ENCODE measurements at places on chromosomes 6 and 20.
A peak's percentile ranks its signal among the peaks of the same experiment; 100 is the strongest.

DNA sequence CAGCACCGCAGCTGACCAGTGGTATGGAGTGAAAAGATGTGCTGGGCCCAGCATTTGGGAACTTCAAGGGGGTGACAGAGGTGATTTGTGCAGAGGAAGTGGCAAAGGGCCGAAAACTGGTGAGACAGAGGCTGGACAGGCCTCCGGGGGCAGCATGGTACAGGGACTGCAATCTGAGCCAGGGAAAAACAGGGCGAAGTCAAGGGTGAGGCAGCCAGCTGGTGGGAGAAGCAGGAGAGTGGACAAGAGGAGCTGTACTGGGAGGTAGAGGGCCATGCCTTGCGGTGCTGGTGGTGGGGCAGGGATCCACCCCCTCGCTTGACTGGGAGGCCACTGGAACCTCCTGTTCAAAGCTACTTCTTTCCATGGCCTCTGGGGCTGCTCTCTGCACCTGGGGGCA, 7.3 kb upstream of the GFRA4 start:
- H3K36me3 ChIP-seq, result peaks cover 62% of the 10 kb centered on the region
- H3K4me3 ChIP-seq, result no peak overlapping the region
- no peak for DNase-seq
- H3K27me3 ChIP-seq, result no peaks in the 10 kb centered on the region

DNA sequence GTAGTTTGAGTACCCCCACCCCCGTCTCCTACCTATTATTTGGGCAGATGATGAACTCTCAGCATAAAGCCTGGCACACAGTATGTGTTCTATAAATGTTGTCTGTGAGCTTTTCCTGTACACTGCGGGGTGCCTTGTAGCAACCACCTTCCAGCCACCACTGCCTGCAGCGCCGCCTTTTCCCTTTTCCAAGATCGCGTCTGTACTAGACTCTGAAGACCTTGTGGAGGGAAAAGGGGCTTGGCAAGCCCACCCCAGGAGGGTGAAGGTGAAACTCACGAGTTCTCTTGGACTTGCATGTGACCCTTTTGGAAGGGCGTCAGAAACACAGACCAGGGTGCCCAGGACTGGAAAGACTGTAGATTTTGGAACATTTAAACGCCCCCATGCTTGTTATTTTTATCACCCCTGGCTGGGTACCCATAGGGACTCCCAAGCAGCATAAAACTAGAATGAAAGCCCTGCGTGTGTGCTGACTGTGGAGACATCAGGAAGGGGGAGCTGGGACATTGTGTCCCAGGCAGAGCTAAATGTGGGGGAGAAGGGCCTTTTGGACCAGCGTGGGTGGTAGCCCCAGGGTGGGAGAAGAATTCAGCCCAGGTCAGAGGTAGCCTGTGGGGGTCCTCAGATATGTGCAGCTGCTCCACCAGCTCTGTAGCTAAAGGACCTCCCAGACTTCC, 8.3 kb downstream of the BAK1 start:
- H3K4me3 ChIP-seq, result peak overlapping the region; percentile 90
- H3K4me1 ChIP-seq, result peaks cover 4% of the 10 kb centered on the region
- no peak for DNase-seq

DNA sequence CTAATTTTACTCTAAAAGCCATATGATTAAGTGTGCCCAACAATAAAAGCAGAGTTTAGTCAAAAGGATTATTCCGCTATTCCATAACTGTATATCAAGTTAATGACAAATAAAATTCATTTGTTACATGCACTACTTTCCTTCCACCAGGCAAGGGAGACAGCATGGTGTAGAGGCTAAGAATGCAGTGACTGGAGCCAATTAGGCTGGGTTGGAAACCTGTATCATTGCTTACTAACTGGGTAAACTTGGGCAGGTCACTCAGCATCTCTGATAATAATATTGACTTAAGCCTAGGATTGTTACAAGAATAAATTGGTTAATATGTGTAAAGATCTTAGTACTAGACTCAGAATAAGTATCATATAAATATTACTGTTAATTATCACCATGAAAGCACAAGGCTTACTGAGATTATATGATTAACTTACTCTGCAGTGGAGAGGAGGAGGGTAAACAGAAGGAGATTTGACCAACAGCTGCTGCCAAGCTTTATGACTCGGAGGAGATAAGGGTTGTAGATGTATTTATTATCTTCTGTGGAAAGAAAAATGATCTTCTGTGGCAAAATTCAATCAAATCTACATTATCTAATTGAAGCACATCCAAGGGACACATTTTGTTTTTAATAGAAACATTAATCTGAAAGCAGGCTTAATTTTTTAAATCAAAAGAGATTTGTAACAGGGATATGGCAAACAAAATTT, 1459.9 kb downstream of the GRIK2 start:
- H3K27me3 ChIP-seq, result no peaks in the 10 kb centered on the region
- no peaks in the 10 kb centered on the region for H3K4me1 ChIP-seq
- no peaks in the 10 kb centered on the region for H3K36me3 ChIP-seq
- H3K4me3 ChIP-seq, result no peak overlapping the region
- no peak for DNase-seq

GRCh38 chr20:675453-676314, at the start of gene SCRT2:
TSS of gene SCRT2 (minus strand) at chr20:675802. CDS start at chr20:675601, 201 bp downstream.
- no peak within 1 kb of the TSS for H3K27ac ChIP-seq
- DNase-seq, result no peak
- peak within 1 kb of the TSS; percentile 19 for H3K4me3 ChIP-seq
- no peaks in the 10 kb centered on the region for H3K36me3 ChIP-seq
- peaks cover 5% of the 10 kb centered on the region for H3K4me1 ChIP-seq
- peaks cover 6% of the 10 kb centered on the region for H3K27me3 ChIP-seq

- no peaks in the 10 kb centered on the region for H3K36me3 ChIP-seq
- no peak overlapping the region for H3K4me3 ChIP-seq
- H3K4me1 ChIP-seq, result no peaks in the 10 kb centered on the region
- H3K27ac ChIP-seq, result no peak overlapping the region
- H3K27me3 ChIP-seq, result no peaks in the 10 kb centered on the region
These were observed 1038.4 kb downstream of the EPHA7 start for GRCh38 chr6:92380803-92381601.

GRCh38 chr6:74899416-74899815, 306.4 kb downstream of the COL12A1 start:
- H3K4me1 ChIP-seq, result no peaks in the 10 kb centered on the region
- no peak for DNase-seq
- H3K4me3 ChIP-seq, result no peak overlapping the region
- no peak overlapping the region for H3K27ac ChIP-seq
- H3K36me3 ChIP-seq, result no peaks in the 10 kb centered on the region
- H3K27me3 ChIP-seq, result no peaks in the 10 kb centered on the region

- peak; percentile 75 for DNase-seq
- H3K36me3 ChIP-seq, result peaks cover 52% of the 10 kb centered on the region
- H3K27me3 ChIP-seq, result no peaks in the 10 kb centered on the region
These were observed 15.9 kb downstream of the NDUFAF5 start for GRCh38 chr20:13800728-13801134.

GRCh38 chr6:16669227-16669626, 92.0 kb downstream of the ATXN1 start:
- no peak overlapping the region for H3K27ac ChIP-seq
- no peak overlapping the region for H3K4me3 ChIP-seq
- no peak for DNase-seq
- peaks cover 37% of the 10 kb centered on the region for H3K4me1 ChIP-seq

GRCh38 chr6:157587127-157587926, 206.3 kb downstream of the ZDHHC14 start:
- no peak overlapping the region for H3K27ac ChIP-seq
- H3K4me3 ChIP-seq, result no peak overlapping the region
- no peaks in the 10 kb centered on the region for H3K27me3 ChIP-seq
- no peaks in the 10 kb centered on the region for H3K36me3 ChIP-seq
- DNase-seq, result no peak

DNA sequence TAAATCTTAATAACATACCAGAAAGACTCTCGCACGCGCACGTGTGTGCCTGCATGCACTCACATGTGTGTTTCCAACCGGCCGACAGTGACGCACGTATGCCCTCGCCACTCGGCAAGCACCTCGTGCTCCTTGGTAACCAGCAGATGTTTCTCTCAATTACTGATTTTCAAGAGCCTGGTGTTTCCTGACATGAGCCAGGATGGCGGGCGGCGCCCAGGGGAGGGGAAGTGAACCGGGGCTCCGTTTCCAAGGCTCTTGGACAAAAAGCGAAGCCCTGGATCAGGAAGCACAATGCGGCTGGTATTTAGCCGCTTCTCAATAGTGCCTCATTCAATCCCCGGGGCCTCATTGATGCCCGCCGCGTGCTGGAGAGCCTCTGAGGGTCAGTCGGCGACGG, 37.7 kb downstream of the PMEPA1 start:
- DNase-seq, result peak; percentile 84
- H3K4me3 ChIP-seq, result peak overlapping the region; percentile 42
- H3K36me3 ChIP-seq, result no peaks in the 10 kb centered on the region
- peak overlapping the region; percentile 53 for H3K27ac ChIP-seq

GRCh38 chr6:38554014-38554413, 85.7 kb downstream of the BTBD9 start:
- H3K27me3 ChIP-seq, result no peaks in the 10 kb centered on the region
- DNase-seq, result no peak
- no peak overlapping the region for H3K27ac ChIP-seq
- H3K4me3 ChIP-seq, result no peak overlapping the region

DNA sequence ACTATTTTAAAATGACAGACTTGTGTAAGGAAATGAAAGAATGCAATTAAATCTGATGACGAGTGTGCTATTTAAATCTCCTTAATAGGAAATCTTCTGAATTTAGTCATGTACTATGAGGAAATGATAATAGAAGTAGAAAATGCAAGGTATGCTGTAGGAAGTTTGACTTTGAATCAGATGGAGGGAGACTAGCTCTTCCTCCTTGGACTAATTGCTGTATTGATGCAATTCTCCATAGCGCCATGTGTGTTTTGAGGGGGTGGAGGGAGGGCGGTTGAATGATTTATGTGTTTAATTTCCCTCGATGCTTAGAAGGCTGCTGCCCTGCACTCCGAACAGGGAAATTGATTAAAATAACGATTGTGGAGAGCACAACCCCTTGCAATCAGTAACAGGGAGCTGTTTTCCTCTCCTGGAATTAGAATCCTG, 214.4 kb upstream of the PRND start:
- no peak for DNase-seq
- H3K27ac ChIP-seq, result no peak overlapping the region
- H3K36me3 ChIP-seq, result no peaks in the 10 kb centered on the region

DNA sequence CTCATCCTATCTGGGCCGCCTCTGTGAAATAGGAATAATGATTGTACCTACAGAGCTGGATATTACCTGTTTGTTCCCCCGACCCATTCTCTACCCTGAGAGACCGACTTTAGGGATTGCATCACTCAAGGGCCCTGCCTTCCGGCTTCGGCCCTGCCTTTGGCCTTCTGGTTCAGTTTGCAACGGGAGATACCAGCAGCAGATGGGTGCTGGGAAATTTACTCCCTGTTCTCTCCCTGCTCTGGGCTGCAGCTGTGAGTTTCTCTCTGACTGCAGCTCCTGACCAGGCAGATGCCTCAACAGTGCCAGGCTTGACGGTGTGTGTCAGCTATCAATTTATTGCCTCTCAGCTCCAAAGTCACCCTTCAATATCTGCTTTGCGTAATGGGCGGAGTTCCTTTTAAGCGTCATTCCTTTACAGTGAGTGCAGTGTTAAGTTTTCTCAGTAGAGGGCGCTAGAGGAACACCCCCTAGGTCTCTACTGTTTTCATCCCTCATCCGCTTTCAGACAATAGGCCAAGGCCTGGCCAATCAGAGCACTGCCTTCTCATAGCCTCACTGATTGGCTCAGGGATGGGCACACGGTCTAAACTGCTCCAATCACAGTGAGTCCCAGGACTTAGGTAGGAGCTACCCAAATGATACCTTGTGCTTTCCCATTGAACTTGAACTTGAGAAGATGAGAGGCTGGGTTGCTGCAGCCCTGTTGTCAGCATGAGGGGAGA, 30.0 kb downstream of the KCNG1 start:
- DNase-seq, result no peak
- no peaks in the 10 kb centered on the region for H3K4me1 ChIP-seq
- no peak overlapping the region for H3K27ac ChIP-seq
- H3K27me3 ChIP-seq, result no peaks in the 10 kb centered on the region

GRCh38 chr6:113328886-113329381, 528.2 kb upstream of the MARCKS start:
- no peak overlapping the region for H3K27ac ChIP-seq
- no peak for DNase-seq
- H3K36me3 ChIP-seq, result no peaks in the 10 kb centered on the region
- H3K27me3 ChIP-seq, result no peaks in the 10 kb centered on the region
- no peaks in the 10 kb centered on the region for H3K4me1 ChIP-seq
- no peak overlapping the region for H3K4me3 ChIP-seq

DNA sequence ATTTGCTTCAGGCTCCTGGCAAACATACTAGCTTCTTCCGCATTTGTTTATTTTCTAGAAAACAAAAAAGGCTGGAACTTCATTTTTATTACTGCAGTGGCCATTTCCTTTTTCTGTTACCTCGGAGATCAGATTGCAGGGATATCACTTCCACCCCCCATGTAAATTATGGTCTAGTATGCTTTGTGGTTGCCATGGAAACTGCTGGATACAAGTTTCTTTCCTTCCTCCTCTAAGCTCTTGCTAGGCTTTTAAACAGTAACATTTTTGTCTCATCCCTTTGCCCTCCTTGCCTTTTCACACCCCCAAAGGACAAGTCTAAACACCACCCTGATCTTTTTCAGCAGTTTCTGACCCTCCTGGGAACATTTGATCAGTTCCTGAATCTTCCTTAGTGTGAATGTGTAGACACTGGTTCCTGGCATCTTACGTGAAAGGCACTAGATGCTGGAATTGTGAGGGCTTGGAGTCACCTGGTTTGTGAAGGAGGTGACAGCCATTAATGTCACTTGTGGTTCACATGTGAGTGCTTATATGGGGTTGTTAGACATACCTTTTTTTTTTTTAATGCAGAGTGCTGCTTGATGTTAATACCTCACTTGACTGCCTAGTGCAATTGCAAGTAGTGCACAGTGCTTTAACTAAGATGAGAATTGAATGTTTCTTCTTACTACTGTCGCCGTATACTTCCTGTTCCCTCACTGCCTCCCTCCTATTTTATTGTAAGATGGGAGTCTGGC, 181.6 kb downstream of the JARID2 start:
- no peaks in the 10 kb centered on the region for H3K36me3 ChIP-seq
- no peak overlapping the region for H3K4me3 ChIP-seq
- H3K27me3 ChIP-seq, result no peaks in the 10 kb centered on the region
- H3K27ac ChIP-seq, result no peak overlapping the region

- no peak for DNase-seq
- H3K27me3 ChIP-seq, result no peaks in the 10 kb centered on the region
- H3K27ac ChIP-seq, result no peak overlapping the region
- peaks cover 13% of the 10 kb centered on the region for H3K4me1 ChIP-seq
These were observed 17.7 kb downstream of the DHX35 start for GRCh38 chr20:38979842-38980241.

- H3K4me1 ChIP-seq, result no peaks in the 10 kb centered on the region
- no peaks in the 10 kb centered on the region for H3K36me3 ChIP-seq
- no peak overlapping the region for H3K27ac ChIP-seq
- no peak for DNase-seq
- H3K4me3 ChIP-seq, result no peak overlapping the region
These were observed 206.7 kb upstream of the AGPAT4 start for GRCh38 chr6:161480421-161481155.

- H3K27me3 ChIP-seq, result no peaks in the 10 kb centered on the region
- H3K4me3 ChIP-seq, result no peak overlapping the region
- no peaks in the 10 kb centered on the region for H3K36me3 ChIP-seq
- DNase-seq, result no peak
These were observed 44.3 kb downstream of the MARCKS start for GRCh38 chr6:113901482-113901881.
